Right hindlimb (tissue), 1 donor: ENCODE measurements at places on chromosomes 3 and 15.

DNA sequence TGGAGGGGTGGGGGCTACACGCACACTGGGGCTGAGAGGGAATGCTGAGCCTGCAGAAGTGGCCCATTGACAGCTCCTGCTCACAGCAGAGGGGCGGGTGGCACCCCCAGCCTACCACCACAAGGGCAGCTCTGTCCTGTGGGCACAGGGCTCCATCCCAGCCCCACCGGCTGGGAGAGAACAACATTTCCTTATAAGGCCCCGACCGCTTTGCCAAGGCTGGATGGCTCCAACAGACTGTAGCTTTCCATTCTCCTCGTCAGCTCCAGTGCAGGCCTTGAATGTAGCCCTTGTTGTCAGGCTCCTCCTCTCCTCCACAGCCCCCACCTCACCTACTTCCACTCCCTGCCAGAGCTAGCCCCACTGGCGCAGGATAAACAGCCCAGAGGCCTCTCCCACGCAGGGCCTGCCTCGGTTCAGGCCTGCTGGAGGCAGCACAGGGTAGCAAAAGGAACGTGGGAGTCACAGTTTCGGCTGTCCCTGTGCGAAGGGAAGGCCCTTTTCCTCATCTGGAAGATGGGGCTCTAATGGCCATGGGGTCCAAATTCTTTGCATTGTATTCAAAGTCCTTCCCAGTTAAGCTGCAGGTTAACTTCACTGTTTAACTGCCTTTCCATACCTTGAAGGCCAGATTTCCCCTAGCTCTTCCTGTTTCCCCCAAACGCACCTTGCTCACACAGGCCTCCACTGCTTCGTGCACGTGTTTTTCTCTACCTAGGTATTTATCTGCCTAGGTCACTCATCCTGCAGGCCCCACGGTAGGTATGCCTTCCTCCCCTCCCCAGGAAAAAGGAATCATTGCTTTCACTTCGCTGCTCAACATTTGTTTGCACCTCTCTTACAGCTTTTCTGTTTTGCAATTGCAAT, 101.6 kb upstream of the LPP start:
- peak; percentile 88 for DNase-seq

GRCh38 chr15:36039996-36040572, 494.1 kb upstream of the DPH6 start:
- DNase-seq: no peak

DNA sequence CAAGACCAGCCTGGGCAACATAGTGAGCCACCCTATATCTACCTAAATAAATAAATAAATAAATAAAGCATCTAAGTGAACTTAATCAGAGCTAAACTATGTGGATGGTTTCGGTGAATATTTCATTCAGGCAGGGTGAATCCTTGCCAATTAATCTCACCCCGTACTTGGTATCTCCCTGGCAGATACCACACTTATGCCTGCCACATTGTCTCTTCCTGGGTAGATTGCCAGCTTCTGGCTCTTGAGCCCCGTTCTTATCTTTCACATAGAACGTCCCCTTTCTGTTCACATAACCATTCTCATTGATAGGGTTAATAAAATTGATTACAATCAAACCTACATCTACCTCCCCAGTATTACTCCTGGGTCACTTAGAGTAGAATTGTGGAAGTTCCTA, 7.0 kb downstream of the SNAP23 start:
- DNase-seq: no peak

GRCh38 chr3:94453864-94454263, 391.0 kb downstream of the NSUN3 start:
- no peak for DNase-seq

GRCh38 chr3:183192650-183193300, 30.2 kb upstream of the LAMP3 start:
- no peak for DNase-seq

GRCh38 chr3:21073561-21073960, 677.4 kb downstream of the ZNF385D start:
- no peak for DNase-seq
